ENCODE measurements at places on chromosomes 4 and X.

DNA sequence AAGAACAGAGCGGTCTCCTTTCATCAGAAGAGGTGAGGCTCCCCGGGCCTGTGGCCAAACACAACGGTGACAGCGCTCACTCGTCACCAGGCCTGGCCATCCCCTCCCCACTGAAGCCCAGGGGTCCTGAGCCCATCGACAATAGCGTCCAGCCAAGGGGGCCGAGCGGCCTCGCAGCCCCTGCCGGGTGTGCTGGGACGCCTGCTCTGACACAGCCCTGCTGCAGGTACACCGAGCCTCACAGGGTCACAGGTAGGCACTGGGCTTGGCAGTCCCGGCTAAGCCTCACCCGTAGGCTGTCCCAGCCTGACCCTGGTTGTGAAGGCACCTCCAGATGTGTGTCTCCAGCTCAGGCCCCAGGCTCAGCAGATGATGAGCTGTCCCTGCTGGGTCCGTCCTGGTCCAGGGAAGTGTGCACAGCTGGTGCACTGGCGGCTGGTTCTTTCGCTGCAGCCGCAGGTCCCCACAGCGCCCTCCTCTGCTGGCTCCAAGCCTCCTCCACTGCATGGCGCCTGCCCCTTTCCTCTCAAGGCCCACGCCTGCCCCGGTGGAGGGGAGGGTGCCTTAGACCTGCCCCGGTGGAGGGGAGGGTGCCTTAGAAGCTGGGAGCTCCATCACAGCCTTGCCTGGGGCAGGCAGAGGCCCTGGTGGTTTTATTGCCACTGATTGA lies 21.5 kb downstream of the UVSSA start:
- no peak for DNase-seq

- no peak for DNase-seq
These were observed 56.9 kb upstream of the ADRA2C start for GRCh38 chr4:3709061-3709845.

DNA sequence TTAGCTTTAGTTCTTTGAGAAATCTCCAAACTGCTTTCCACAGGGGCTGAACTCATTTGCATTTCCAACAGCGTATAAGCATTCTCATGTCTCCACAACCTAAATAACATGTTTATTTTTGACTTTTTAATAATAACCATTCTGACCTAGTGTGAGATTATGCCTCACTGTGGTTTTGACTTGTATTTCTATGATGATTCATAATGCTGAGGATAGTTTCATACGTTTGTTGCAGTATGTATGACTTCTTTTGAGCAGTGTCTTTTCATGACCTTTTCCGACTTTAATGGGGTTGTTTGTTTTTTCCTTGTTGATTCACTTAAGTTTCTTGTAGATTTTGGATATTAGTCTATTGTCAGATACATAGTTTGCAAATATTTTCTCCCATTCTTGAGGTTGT lies 1833.0 kb upstream of the PCDH10 start:
- no peak for DNase-seq

DNA sequence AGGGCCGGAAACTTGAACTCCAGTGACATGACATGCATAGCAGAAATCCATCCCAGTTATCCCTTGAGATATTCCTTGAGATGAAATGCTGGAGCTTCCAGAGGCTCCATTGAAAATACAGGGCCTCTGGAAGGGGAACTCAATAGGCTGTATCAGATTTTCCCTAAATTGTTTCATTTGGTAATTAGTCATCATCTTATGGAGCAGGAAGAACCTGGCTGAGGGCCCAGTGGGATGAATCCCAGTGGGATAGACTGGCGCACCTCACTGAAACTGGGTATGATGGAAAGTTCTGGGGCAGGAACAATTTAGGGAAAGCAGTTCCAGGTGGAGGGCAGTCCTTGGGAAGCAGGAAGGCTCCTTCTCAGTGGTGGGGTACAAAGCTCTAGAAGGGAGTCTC lies 307.8 kb upstream of the DIPK2B start:
- DNase-seq = no peak

- peak; percentile 5 for DNase-seq
These were observed 673 bp downstream of the PARM1 start for GRCh38 chr4:74933562-74934015.

- no peak for DNase-seq
These were observed 27.5 kb upstream of the DOCK11 start for GRCh38 chrX:118468122-118468521.

GRCh38 chrX:129876771-129877305 lies 29.1 kb upstream of the UTP14A start:
- no peak for DNase-seq

GRCh38 chr4:160299608-160300007 lies 1196.7 kb downstream of the RAPGEF2 start:
- DNase-seq = no peak

GRCh38 chrX:16903274-16904022 lies 33.3 kb upstream of the RBBP7 start:
- no peak for DNase-seq

DNA sequence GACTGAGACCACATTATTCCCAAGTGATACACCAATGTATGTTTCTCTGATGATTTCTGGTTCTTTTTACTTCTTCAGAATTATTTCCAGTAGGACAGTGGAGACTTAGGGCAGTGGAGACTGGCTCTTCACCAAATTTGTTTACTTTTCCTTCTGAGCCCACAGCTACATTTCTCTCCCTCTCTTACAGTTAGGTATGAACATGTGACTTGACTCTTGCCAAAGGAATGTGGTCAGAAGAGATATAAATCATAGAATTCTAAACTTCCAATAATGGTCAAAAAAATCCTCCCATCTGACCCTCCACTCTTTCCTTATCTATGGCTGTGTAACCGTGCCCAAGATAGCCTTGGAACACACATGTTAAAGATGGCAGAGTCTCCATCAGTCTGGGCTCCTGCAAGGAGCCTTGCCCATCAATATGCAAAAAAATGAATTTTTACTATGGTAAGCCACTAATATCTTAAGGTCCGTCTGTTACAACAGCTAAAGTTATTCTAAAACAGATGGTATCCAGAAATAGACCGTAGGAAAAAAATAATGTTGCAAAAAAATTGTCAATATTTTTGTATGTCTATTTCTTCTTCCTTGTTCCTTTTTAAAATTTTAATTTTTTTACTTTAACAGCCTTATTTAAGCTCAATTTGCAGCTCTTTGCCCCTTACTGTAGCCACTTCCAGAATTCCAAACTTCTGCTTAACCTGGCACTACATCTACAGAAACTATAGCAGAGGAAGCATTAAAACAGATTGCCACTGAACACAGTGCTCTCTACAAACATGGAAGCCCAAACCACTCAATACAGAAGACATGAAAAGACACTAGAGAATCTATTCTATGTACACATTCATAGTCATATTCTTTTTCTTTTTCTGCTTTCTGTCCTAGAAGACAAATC lies 260.7 kb downstream of the COL25A1 start:
- DNase-seq = no peak

DNA sequence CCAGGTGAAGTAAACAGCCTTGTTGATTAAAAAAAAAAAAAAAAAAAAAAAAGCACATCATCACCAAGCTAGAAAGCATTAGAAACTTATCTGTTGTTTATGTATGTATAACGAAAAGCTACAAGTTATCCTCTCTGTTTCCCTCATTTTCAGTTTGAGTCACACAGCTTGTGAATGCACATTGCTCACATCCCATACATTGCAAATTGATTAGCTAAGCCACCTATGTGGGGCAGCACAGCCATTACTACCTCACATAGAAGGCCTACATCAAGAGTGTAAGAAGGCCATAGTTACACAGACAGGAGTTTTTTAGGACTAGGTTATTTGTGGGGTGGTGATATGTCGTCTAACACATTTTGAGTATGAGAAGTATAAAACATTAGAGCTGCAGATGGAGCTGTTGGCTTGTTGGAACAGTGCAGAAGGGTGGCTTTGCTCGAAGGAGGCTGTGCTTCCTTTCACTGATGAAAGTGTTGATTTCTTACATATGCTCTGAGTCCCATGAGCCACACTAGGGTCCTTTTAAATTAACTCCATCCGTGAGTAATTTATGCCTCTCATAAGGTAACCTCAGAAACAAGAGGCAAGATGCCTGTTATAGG lies 431.6 kb downstream of the GABRG1 start:
- no peak for DNase-seq

DNA sequence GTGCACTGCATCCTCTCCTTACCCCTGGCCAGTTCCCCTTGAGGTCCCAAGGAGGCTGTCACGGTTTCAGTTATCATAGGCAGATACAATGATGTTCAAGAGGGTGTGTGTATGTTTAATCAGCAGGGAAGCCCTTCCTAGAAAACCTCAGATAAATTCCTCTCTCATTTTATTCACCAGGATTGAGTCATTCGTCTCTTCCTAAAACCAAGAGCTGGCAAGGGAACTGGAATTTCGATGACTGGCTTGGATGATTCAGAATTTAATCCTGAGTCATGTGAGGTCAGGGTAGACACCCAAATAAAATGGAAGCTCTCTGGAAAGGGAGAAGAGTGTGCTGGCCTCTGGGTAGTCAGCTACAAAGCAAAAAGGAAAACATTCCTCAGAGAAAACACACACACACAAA lies 106.2 kb upstream of the RAPGEF2 start:
- DNase-seq = no peak

DNA sequence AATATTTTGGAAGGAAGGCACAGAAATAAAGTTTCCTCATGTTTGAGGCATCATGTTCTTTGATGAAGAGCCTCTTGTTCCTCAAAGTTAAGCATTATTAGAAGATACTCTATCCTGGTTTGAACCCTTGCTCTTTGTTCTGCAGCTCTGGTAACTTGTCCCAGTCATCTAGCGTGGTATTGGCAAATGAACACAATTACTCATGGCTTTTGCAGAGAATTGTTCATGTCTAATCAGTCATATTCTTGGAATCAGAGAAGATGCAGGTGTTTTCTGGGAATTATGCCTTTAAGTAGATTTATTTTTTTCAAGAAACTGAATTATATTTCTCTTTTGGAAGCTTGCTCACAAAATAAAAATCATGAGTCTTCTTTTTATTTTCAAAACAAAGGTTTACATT lies 52.9 kb upstream of the HPGDS start:
- DNase-seq = no peak

GRCh38 chr4:24910499-24910898 lies 2.3 kb downstream of the CCDC149 start:
- no peak for DNase-seq

GRCh38 chrX:97850911-97851310 lies 967.2 kb downstream of the RPA4 start:
- DNase-seq = no peak

GRCh38 chrX:136386826-136387225 lies 86.1 kb downstream of the ADGRG4 start:
- no peak for DNase-seq

DNA sequence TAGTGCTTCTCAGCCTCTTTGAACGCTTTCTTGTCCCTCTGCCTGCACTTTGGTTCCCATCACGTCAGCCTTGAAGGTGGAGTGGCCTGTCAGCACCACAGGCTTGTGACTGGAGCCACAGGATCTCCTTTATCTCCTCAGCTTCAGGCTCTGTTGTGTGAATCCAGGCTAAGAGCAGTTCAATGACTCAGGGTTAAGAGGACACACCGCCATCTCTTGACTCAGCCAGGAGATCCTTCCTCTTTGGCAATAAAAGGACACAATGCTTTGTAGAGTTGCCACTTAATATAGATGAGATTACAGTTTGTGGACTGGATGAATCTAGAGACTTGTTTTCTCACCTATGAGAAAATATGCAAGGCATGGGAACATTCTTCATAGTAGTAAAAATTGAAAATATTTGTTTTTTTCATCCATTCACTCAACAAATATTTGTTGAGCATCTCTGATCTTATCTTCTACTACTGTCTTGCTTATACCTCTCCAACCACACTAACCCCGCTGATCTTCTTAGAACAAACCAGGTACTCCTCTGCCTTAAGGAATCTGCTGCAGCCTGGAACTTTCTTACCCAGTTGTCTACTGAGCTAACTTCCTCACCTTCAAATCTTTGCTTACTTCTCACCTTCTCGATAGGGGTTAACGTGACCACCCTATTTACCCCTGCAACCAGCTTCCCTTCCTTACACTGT lies 62.3 kb downstream of the UCHL1 start:
- no peak for DNase-seq

GRCh38 chr4:83833920-83834319 lies 298.0 kb downstream of the GPAT3 start:
- no peak for DNase-seq

- DNase-seq = no peak
These were observed 125.8 kb downstream of the KIT start for GRCh38 chr4:54783402-54784110.

GRCh38 chr4:21733894-21734630 lies 214.5 kb downstream of the KCNIP4 start:
- no peak for DNase-seq

- DNase-seq = peak; percentile 68
These were observed 2.2 kb upstream of the SFRP2 start for GRCh38 chr4:153790962-153791551.

- no peak for DNase-seq
These were observed 52.5 kb downstream of the MAGEB10 start for GRCh38 chrX:27860337-27860736.

GRCh38 chrX:68681443-68681941 lies 34.0 kb downstream of the STARD8 start:
- no peak for DNase-seq

- DNase-seq = no peak
These were observed 1.3 kb downstream of the NCAPG start for GRCh38 chr4:17812125-17812524.

- DNase-seq = no peak
These were observed 13.2 kb upstream of the C1QTNF7 start for GRCh38 chr4:15414551-15415091.

- DNase-seq = no peak
These were observed 691.9 kb downstream of the TECRL start for GRCh38 chr4:63717384-63717783.

- DNase-seq = no peak
These were observed 61.0 kb upstream of the SMIM10 start for GRCh38 chrX:134929808-134930207.

GRCh38 chrX:64184396-64184795 lies 21.1 kb downstream of the AMER1 start:
- DNase-seq = no peak
